Stomach (tissue), 19 donors: ENCODE measurements at places on chromosomes 4 and X. TPM values are rescaled to one million over a fixed set of nuclear protein-coding genes. Genes with fewer than 3 reads are reported as not detected.
A peak's percentile ranks its signal among the peaks of the same experiment; 100 is the strongest.

Gene SHROOM2
- 8.5 TPM for total RNA-seq

- DNase-seq: no peak
- H3K27me3 ChIP-seq: no peaks in the 10 kb centered on the region
- peaks cover 24% of the 10 kb centered on the region for H3K36me3 ChIP-seq
These were observed 93.8 kb downstream of the CENPC start for GRCh38 chr4:67451464-67451863.

Gene MAOA
- total RNA-seq: 109 TPM

DNA sequence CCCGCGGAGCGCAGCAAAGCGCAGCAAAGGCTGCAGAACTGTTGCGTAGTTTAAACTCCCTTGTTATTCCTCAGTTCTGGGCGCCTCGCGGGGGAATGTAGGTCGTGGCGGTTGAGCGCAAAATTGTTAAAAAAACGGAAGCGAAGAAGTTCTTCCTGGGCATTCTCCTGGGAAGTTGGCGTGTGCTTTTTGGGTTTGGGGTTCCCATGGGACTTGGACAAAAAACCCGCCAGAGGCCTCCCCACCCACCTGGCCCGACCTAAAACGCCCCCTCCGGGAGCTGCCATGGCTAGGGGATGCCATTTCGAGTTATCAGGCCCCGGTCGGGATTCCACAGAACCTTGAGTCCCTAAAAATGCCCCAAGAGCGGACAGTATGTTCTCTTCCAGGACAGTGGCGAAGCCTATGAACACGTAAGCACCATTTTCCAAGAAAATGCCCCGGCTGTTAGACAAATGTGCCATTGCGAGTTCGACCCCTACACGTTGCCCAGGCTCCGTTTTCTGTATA is 8.9 kb downstream of the ZIC3 start:
- H3K27ac ChIP-seq: no peak overlapping the region
- DNase-seq: no peak
- no peaks in the 10 kb centered on the region for H3K36me3 ChIP-seq
- peaks cover 80% of the 10 kb centered on the region for H3K27me3 ChIP-seq

GRCh38 chrX:41409006-41409405 is 38.1 kb upstream of the NYX start:
- DNase-seq: no peak
- H3K27ac ChIP-seq: no peak overlapping the region
- H3K4me1 ChIP-seq: no peaks in the 10 kb centered on the region
- H3K4me3 ChIP-seq: no peak overlapping the region
- H3K36me3 ChIP-seq: no peaks in the 10 kb centered on the region

Gene SLC4A4
- 5.8 TPM for total RNA-seq

DNA sequence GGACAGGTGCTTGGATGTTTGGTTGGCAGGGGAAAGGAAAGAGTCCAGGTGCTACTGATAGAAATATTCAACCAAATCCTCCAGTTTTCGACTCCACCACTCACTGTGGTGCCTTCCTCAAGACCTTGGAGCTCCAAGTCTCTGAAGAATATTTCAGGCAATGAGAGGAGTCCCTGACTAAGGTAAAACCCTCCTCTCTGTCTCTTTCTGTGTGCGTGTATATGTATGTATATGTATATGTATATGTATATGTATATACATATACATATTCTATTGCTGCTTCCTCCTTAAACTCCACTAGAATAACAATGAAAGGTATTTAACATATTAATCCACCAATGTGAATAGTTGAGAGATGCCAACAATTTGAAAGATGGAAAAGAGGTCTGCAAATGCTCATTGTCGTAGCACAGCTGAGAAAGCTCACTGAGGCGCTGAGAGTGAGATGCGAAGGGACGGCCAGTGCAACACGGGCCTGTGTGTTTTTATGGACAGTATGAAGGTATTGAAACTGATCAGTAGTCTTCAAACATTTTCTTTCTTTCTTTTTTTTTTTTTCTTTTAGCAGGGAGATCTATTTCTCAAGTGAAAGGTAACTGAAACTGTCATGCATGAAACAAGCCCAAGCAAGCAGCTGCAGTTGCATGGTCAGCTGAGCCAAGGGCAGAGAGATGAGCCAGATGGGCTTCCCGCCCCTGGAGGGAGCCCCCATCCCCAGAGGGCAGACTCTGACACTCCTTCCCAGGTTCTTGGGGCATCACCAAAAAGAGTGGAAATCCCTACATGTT is 41.1 kb upstream of the HS3ST1 start:
- peak overlapping the region; percentile 54 for H3K27ac ChIP-seq
- peaks cover 23% of the 10 kb centered on the region for H3K4me1 ChIP-seq
- no peaks in the 10 kb centered on the region for H3K27me3 ChIP-seq
- H3K4me3 ChIP-seq: no peak overlapping the region

DNA sequence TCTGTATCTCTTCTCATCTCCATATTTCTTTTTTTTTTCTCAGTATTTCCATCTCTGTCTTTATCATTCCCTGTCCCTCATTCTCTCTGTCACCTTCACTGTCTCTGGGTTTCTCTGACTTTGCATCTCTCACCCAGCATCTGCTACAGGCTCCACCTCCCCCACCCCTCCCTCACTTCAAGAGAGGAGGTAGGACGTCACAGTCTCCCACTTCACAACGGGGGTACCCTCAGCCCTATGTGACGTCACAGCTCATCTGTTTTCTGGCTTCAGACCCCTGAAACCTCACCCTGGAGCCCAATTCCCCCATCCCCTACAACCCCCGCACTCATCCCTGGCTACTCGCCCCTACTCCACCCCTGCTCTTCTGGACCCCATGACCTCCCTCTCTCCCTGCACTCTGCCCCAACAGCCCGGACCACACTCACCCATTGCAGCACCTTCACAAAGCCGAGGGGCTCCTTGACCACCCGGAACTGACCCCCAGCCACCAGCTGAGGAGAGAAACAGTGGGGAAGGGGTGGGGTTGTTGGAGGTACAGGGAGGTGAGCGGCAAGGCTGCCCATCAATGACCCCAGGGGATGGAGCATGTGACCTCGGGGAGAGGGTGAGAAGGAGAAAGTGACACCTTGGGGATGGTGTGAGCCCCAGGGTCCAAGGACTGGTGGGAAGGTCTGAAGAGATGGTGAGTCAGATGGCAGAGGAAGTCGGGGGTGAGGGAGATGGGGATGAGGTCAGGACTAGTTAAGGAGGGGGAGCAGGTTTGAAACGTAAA is 1.3 kb downstream of the SYP start:
- H3K4me3 ChIP-seq: no peak overlapping the region
- H3K27me3 ChIP-seq: no peaks in the 10 kb centered on the region
- no peak overlapping the region for H3K27ac ChIP-seq
- no peaks in the 10 kb centered on the region for H3K4me1 ChIP-seq

Gene NIPAL1
- total RNA-seq: not detected

DNA sequence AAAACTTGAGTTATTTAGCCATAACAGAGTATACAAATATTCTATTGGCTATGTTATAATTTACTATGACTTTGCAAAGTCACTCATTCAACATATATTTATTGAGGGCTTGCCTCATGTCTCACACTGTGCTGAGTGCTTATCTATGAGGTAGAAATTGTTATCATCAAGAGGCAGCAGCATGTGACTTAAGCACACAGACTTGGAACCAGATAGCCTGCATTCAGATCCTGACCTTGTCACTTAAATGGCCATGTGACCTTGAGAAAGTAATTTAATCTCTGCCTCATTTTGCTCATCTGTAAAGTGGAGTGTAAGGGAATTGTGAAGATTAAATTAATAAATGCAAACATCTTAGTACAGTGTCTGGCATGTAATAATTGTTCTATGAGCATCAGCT is 10.1 kb upstream of the EXOSC9 start:
- H3K27ac ChIP-seq: no peak overlapping the region
- no peaks in the 10 kb centered on the region for H3K36me3 ChIP-seq
- H3K27me3 ChIP-seq: no peaks in the 10 kb centered on the region
- no peaks in the 10 kb centered on the region for H3K4me1 ChIP-seq
- DNase-seq: no peak
- no peak overlapping the region for H3K4me3 ChIP-seq

Gene NPY5R
- total RNA-seq: not detected
